ENCODE measurements at places on chromosomes 6 and 20.

- DNase-seq, result no peak
Observed at GRCh38 chr6:114334237-114334636, 8.6 kb downstream of the HS3ST5 start.

GRCh38 chr6:167684276-167685104 lies 142.2 kb upstream of the AFDN start:
- no peak for DNase-seq

- no peak for DNase-seq
Observed at GRCh38 chr6:41273714-41274113, 12.8 kb downstream of the TREM1 start.

DNA sequence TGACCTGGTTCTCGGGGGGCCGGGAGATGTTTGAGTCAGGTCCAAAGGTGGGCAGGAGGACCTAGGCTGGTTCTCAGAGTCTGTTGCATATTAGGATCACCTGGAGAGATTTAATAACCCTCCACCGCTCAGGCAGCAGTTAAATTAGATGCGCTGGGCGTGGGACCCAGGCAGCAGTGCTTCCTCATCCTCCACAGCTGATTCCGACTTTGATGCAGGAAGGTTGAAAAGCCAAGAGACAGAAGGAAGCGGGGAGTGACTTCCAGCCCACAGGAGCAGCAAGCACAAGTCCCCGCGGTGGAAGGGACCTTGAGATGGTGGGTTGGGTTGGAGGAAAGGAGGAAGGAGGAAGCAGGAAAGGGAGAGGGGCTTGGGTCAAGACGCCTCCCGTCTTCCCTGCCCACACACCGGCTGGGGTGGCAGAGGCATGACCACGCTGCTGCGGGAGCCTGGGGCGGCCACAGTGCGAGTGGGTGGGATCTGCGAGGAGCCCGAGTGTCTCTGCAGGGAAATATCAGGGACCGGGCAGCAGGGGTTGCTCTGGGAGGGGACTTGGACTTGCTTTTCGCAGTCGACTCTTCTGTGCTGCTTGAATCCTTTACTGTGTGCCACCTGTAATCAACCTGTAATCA lies 146.0 kb downstream of the PHACTR3 start:
- DNase-seq, result no peak

DNA sequence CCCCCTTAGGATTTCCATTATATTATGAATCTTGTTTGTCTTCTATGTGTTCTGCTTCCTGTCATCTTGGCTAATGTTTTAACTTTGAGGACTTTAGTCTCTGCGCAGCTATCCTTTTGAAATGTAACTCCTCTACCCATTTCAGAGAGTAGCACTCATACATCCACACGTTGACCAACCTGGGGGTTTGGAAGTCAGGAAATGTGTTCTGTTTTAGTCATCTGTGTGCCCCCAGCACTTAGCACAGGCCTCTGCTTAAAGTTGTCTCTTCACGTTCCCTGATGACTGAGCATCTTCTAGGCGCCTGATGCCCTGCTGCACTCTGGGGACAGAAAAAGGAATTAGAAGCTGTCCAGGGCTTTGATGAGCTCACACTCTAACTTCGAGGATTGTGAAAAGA lies 47.9 kb downstream of the HMGN3 start:
- no peak for DNase-seq
